ENCODE measurements at places on chromosomes 3 and 15.

- DNase-seq, result no peak
Observed at GRCh38 chr3:10173095-10173925, 8.6 kb downstream of the IRAK2 start.

DNA sequence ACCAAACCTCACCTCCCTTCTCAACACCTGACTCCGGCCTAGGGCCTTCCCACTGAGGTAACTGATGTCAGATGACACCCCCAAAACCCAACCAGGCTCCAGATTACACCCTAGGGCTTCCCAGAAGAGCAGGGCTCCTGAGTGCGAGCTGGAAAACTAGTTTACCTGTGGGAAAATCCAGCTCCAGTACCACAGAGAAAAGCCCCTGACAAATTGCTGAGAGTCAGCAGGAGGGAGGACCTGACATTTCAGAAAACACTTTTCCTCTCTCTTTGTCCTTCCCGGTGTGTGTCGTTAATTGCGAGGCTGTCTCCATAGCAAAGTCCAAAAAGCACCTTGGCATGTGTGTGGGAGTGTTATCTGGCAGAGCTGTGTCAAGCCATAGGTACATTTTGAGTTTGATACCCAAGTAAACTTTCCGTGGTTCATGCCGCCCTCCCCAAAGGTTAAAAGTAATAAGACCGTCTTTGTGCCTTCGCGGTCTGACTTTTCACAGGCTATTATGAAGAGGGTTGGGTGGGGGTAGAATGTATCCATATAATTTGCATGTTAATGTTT is 79.8 kb upstream of the FNDC3B start:
- no peak for DNase-seq

- no peak for DNase-seq
Observed at GRCh38 chr3:48039487-48040190, 23.4 kb upstream of the MAP4 start.

DNA sequence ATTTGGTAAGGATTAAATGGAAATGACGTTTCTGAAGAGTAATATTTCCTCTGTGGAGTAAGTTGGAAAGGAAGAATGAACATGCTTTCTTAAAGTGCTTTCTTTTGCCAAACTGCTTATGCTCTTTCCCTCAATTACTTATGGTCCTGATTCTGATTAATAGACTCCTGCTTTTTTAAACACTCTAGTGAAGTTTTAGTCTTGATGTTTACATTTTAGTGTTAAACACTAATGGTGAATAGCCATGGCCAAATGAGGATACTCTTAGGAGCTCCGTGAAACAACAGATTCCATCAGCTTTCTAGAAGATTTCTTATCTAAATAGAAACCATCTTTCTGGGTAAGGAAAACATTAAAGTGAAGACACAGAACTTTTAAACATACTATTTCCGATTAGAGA is 117.6 kb downstream of the P3H2 start:
- no peak for DNase-seq

DNA sequence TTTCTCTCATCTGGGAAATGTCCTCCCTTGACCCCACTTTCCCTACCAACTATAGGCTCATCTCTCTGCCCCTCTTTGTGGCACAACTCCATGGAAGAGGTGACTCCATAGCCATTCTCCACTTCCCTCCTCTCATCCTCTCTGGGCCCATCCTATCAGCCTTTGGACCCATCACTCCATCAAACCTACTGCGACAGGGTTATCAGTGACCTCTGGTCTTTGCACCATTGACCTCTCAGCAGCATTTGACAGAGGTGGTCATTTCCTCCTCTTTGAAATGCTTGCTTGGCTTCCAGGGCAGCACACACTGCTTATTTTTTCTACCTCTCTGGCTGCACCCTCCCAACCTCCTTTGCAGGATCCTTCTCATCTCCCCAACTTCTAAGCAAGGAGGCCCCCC is 113.1 kb upstream of the SLC25A36 start:
- DNase-seq, result no peak

DNA sequence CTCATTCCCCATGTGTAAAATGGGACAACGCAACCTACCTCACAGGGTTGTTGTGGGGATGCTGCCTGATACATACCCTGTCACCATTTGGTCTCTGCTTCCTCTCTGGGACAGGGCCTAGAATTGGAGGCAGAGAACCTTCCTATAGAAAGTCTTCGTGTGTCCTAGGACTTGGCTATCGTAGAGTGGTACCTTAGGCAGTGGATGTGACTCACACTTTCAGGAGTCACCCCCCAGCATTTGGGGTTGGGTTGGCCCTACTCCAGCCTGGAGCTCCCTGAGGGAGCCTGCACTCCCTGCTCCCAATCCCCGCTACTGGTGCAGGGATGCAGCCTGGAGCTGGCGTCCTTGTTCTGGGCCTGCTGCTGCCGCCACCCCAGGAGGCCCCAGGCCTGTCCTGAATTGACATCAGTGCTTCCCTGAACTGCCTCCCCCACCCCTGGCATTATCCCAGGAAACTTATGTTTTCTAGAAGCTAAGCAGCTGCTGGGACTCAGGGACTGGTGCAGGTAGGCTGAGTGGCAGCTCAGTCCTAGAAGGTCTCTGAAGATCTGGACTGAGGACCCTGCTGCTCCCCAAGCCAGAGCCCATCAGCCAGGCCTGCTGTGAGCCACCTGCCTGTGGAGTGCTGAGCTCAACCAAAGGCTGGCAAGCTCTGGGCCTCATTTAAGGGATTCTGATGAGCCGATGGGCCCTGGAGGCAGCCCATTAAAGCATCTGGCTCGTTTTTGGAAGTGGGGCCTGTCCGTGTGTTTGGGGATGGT is 9.9 kb downstream of the C15orf39 start:
- DNase-seq, result no peak

DNA sequence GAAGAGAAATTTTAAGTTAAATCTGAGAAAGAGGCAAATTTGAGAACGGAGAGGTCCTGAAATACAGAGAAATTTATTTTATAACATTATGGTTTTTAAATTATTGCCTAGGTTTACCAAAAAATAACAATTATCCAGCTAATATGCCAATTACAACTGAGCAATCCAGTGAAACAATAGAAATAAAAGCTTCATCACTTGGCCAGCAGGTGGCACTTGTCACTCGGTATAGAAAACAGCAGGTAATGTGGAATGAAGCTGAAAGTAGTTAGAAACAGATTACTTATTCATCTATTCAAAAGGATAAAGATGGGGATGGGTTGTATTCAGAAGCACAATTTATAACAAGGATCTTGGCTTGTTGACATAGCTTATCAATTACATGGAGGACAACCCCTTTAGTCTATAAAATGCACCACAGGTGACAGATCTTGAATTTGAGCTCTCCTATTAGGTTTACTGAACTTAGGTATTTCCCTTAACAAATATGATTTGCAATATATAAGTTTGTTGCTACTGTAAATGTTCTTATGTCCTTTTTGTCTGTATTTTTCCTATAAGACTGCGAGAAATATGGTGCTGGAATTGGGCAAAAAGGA is 70.1 kb upstream of the GUCA1C start:
- DNase-seq, result peak; percentile 56

- no peak for DNase-seq
Observed at GRCh38 chr3:116444115-116444747, 1.1 kb downstream of the LSAMP start.

DNA sequence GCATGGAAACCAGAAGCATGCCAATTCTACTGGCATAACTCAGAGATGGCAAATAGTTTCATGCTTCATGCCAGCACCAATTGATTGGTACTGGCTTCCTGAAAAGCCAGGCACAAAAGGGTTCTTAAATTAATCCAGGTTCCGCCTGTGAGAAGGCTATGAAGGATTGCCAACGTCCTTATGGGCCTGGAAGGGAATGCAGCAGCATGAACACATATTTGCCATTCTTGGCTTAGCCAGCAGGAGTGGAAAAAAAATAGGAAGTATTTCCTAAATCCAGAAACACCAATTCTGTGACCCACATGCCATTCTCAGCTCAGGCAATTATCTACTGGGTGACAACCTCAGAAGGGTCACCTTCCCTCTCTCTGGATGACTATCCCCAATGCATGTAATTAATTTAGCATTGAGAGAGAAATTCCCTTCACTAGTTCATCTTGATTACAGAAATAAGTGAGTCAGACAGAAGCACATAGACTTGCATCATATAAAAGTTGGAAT is 36.0 kb downstream of the ADAMTS9 start:
- DNase-seq, result no peak

DNA sequence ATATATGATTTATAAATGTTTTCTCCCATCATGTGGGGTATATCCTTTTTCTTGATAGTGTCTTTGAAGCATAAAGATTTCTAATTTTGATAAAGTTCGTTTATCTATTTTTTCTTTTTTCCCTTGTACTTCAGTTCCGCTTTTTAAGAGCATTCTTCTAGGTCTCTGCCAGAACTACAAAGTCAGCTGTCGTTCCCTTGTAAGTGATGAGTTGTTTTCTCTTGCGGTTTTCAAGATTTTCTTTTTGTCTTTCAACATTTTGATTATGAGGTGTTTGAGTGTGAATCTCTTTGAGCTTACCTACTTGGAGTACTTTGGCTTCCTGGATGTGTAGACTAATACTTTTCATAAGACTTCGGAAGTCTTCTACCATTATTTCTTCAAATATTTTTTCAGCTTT is 9.3 kb upstream of the PRICKLE2 start:
- no peak for DNase-seq

DNA sequence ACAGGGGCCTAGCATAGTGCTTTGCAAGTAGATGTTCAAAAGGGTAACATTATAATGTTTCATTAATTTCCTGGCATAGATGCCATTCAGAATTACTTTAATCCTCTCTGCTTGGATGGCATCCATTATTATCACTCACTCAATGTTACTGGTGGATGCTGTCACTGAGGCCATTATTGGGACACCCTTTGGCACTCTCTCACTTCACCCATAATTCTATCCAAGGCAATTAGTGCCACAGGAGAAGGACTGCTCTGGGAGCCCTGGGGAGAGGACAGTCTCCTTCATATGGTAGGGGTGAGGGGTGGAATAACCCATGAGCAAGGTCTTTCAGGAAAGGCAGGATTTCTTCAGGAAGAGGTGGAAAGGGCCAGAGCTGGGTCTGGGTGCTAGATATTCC is 28.7 kb upstream of the SLC28A1 start:
- no peak for DNase-seq

DNA sequence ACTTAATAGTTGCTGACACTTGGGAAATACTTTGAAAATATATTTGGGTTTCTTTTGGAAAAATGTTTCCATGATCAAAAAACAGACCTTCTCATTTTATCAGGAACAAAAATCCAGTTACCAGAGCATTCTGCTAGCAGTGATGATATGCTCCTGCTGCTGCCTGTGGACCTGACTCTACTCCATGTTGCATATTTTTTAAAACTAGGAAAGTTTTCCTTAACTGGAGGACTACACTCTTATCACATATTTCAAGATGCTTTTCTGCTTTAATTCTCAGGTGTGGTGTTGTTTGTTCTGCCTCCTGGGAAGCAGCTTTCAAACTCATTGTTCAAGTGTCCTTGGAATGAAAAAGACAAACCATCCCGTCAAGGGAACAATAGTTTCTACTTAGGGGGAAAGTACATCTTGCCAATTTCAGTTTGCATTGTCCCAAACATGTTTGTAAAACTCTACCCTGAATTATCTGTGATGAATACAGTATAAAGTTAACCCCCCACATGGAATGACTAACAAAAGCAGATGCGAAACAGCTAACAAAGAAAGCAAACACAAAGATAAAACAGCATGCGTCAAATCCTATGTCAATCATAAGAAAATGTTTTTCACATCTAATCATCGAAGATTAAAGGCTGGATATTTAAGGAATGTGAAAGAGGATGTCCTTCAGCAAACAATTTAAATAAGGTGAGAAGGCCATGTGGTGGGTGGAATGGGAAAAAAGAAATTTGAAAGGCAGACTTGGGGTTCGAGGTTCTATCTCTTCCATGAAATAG is 40.1 kb upstream of the PSMD6 start:
- no peak for DNase-seq

DNA sequence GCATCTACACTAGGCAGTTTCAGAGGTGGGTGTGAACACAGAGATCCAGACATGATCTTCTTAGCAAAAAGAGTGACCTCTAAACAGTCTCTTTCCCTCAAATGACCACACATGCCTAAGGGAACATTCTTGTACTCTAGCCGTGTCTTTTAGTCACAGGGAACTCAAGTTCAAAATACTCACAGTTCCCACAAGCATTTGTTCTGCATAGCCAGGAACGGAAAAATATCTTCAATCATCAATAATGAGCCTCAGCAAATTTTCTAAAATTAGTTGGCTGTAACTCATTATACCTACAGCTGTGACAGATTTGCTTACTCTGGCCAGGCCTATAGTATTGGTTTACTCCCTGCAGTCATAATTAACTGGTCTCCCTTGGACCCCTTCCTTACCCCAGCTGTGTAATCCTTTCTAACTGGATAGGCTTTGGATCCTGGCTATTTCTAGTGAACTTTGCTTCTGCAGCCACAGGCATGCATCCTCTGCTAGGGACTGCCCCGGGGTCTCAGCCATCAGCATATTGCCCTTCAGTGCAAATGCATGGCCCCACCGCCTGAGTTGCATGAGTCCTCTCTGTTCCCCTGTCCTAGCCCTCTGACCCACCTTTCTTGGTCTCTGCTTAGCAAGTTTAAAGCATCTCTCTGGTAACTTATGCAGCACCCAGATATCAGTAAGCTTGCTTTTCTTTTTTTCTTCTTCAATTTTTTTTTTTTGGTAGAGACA is 56.0 kb upstream of the HACD2 start:
- no peak for DNase-seq

GRCh38 chr3:161925749-161926360 is 429.2 kb downstream of the OTOL1 start:
- DNase-seq, result no peak

DNA sequence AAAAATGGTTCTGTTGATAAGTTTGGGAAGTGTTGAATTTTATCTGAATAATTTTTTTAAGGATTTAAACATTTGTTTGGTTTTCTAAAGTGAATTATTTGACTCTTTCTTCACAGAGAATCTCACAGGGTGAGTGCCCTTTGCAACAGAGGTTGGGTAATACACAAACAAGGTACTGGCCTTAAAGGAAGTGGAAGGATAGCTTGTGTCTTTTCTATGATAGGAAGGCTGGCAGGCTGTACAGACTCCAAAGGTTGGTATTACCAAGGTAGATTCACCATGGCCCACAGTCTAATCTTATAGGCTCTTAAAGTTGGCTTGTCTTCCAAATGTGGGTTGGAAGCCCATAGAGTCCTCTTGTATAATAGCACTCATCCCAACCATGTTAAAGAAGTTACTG is 311.5 kb downstream of the SV2B start:
- no peak for DNase-seq

DNA sequence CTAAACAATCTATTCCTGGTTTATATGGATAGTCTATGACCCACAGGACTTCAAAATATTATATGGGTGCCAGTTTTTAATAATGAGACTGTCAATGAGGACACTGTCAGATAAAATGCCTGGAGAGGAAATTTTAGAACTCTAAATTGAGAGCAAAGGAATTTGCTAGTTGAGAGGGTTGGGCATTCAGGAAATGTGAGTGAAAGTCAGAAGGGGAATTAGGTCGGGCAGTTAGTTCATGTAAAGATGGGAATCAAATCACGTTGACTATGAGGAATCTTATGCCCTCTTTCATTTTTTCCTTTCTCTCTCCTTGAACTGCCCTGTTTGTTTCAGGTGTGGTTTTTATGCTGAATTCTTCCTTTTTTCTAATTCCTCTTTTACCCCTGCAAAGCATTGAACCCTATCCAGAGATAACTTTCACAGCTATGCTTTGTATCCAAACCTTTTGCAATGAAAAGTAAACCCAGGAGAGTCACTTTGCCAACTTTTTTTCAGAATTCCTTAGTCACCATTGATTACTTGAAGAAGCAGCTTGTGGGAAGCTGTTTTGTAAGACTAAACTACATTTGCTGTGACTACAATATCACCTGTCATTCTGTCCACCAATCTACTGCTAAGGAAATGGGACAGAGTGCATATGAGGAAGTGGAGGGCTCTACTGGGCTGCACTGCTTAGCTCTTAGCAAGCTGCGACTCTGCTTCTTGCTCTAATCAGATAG is 27.8 kb downstream of the CHP1 start:
- peak; percentile 15 for DNase-seq

All from hematopoietic multipotent progenitor cell treated with erythropoietin and hydrocortisone succinate and interleukin-3 and kit ligand, for 8 days (in vitro differentiated cells).